ENCODE measurements at places on chromosomes 4 and X.

DNA sequence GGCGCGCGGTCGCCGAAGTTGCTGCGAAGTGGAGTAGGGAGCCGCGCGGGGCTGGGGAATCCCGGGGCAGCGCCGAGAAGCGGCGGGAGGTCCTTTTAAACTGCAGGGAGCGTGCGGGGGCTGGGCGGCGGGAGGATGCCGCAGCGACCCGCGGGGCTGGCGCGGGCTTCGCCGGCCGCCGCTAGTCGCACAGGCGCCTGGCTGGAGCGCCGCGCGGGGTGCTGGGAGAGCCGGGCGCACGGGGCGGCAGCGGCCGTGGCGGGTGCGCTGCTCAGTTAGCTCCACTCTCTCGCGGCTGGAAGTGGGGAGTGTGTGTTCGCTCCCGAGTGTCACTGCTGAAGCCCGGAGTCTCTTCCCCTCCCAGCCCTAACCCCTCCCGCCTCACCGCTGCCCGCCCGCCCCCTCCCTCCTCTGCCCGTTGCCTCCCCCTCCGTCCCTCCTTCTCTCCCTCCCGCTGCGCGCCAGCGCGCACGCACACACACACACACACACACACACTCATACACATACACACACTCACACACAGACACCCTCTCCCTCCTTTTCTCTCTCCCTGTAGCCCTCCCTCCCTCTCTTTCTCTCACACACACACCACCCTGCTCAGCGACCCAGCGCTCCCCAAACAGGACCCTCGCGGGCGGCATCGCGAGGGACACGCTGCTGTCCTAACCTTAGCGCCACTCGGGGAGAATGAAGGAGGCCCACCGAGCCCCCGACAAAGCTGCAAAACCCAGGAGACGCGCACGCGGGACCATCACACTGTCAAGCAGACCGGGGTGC is at the start of gene NDNF:
Gene NDNF, minus strand, starts transcription at position 312 of the 780 bp plus-strand sequence. CDS start 26,698 bp downstream, outside the sequence.
- DNase-seq, result no peak

DNA sequence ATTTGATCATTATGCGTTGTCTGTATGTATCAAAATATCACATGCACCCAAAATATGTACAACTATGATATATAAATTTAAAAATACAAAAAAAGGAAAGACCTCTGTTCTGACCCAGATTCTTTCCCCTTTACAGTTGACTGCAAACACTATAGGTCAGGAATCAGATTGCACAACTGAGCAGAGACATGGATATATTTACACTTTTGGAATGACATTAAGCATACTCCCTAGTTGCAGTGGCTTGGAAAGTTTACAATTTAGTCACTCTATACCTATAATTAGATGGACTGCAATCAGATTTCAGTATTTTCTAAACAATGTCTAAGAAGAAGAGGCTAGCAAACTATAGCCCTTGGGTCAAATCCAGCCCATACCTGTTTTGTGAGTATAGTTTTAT is 98.5 kb upstream of the INPP4B start:
- DNase-seq, result no peak

DNA sequence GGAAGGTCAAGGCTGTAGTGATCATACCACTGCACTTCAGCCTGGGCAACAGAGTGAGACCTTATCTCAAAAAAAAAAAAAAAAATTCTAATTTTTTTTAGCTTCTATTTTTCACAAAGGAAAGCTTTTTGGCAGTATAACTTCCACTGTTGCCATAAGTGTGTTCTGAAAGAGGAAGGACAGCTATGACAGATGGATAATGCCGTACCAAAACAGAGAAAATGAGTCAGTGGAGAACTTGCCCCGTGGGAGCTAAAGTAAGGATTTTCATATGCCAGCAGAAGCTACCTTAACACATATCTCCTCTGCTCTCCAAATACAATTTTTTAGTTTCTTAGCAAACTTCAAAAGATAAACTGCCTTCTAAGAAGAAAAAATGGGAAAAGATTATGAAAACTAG is 43.7 kb downstream of the RPS3A start:
- no peak for DNase-seq

DNA sequence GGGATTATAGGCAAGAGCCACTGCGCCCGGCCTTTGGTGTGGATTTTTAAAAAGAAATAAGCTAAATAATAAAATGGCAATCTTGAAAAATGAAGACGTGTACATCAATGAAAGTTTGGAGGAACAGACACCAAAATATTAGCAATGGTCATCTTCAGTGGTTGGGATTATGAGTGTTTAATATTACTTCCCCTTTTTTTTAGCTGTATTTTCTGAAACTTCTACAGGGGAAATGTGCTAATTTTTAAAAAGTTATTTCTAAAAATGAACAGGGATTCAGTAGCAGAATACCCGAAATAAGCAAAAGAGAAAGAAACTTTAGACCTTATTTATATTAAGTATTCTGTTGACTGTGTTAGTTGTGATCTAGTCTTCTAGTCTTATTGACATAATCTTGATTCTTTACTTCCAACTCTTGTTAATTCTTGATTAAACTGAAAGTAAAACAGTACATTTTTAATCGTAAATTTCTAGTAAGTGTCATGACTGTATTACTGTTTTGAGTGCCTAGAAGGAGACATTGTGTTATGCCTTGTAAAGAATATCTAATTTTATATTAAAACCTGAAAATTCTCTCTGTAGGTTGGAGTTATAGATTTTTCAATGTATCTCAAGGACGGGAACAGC is 51.3 kb downstream of the RUFY3 start:
- DNase-seq, result no peak

GRCh38 chr4:174522183-174523024 is at the start of gene HPGD:
HPGD (minus strand) TSS chr4:174522488; CDS start chr4:174522451, 37 bp downstream.
- DNase-seq, result no peak

DNA sequence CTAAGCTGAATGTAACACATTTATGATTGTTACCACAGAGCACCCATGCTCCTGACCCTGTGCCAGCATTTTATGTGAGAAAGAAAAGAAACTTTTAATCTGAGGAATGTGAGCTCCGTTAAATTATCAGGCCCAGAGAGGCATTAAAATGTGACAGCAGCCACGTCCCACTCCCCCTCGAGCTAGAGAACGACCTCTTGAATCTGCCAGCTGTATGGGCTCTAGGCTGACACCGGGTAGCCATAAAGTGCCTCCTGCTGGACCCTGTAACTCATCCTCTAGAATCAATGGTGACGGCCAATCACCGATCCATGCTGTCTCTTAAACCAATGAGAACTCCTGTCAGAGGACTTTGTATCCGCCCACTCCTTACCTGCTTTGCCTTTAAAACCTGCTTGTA is 110.2 kb upstream of the ADRA2C start:
- DNase-seq, result no peak

DNA sequence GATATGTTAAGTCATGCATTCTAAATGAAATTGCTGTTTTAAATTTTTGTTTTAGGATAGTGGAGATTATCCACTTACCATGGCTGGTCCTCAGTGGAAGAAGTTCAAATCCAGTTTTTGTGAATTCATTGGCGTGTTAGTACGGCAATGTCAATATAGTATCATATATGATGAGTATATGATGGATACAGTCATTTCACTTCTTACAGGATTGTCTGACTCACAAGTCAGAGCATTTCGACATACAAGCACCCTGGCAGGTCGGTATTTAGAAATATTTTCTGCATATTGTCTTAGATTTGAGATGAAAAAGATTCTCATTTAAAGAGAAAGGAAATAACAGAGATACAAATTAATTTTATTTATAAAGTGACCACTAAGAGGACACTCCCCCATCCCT is 83.6 kb downstream of the STAG2 start:
- no peak for DNase-seq

DNA sequence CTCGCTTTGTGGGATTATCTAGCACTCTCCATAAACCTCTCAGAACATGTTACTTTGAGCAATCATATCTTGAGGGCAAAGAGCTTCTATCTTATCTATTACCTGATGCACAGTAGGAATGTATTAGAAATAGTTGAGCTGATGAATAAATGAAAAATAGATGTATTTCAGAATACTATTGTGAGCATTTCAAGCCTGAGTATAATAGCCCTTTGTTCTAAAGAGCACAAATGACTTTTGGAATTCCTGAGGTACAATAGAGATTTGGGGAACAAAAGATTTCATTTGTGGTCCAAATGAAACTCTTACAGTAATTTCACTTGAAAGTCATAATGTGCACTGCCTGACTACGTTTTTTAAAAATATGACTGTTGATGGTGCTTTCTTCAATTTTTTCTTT is 159.5 kb downstream of the UGT8 start:
- no peak for DNase-seq

DNA sequence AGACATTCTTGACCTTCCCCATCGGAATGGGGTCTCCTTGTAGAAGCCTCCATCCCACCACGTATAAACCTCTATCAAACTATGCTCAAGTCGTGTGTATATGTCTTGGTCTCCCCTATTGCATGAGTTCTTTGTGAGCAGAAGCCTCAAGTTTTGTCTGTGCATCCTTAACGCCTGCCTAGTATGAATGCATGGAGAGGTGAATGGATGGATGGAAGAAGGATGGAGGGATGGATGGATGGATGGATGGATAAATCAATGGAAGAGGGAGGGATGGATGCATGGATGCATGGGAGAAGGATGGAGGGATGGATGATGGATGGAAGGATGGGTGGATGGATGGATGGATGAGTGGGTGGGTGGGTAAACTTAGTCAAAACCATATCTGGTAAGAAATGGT is 17.0 kb upstream of the CCKAR start:
- DNase-seq, result no peak

DNA sequence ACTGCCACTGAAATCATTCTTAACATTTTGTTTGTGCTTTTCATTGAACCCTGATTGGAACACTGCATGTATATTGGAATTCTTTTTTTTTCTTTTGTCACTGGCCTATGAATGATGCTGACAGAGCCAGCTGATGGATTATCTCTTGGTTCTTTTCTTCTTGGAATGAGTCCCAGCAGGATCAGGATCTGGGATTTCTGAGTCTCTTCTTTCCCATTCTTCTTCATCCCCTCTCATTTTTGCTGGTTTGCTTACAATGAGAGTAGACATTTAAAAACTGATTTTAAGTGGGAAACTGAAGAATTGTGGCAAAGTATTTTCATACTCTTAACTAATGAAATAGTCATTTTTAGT is 9.0 kb downstream of the DCUN1D4 start:
- DNase-seq, result no peak

DNA sequence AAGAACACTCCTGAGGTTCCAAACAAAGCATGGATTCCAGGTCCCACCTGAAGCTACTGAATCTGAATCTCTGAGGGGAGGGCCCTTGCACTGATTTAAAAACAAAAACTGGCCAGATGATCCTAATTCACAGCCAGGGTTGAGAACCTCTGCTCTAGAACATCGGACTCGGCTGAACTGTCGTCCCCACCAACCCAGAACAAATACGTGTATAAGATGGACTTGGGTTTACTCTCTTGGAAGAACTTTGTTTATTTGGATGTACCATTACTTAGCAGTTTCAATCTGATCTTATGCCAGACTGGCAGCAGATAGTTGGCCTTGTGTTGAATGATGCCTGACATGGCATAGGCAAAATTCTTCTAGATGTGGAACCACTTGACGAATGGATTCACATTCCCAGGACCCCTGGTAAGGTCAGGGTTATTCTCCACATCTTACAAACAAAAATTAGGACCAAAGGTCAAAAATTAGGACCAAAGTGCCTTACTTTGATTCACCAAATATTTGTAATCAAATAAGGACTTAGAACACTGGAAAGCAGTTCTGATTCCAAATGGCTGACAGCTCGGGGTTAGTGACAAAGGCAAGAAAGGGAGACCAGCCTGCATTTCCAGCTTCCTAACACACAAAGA is 29.0 kb downstream of the CHST7 start:
- no peak for DNase-seq

DNA sequence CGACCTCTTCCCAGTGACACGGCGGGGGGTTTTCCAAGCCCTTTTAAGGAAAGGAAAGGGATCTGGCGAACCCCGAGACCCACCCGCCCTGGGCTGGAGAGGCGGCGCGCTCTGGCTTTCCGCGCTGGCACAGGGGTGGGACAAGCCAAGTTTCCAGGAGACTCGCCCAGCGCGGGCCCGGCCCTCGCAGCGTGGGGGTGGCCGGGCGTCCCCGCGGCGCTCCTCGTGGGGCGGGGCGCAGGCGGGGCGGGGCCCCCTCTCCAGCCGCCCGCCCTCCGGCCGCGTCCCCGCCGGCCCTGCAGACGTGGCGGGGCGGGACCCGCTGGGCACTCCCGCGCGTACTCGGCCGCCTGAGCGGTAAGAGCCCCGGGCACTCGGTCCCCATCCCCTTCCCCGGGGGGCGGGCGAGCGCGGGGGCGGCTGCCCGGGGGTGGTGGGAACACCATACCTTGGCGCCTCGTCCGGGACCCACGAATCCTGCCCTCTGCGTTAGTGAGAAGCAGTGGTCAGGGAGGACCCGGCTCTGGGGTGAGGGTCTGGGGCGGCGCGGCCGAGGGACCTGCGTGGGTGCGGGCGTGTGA is at the start of gene FAM114A1:
Gene FAM114A1, plus strand, starts transcription at position 329 of the 581 bp plus-strand sequence. CDS start 10,273 bp downstream, outside the sequence.
- DNase-seq, result peak; percentile 61

DNA sequence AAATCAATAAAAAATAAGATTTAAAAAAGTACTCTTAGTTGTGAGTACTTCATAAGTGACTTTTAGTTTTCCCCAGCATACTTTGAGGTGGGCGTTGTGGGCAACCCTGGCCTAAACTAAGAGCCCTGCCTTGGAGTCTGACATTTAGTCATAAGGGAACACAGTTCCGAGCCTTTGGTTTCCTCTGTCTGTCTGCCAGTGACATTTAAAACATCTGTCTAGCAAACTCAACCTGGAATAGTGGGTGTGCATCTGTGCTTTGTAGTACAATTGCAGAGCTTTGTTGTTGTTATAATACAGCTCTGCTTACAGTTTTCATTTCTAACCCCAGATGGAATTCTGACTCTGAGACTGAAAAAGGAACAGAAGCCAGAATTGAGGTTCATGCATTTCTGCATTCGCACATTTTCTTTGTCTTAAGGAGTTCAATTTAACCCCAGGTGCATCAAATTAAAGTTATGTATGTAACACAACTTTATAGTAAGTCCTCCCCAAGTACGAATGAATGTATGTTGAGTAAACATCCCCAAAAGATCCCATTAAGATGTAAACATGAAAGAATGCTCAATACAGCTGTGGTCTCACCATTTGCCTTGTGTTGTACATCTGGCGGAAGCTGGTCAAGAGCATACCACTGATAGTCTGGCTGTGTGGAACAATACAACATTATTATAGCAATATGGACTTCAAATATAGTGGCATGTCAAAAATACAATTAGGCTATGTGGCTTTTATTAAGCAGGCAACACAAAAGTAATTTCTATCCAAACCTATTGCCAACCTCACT is 25.9 kb downstream of the TNIP3 start:
- no peak for DNase-seq

- DNase-seq, result peak; percentile 68
Measured at GRCh38 chrX:12974796-12975669, at the start of gene TMSB4X. TMSB4X (plus strand) TSS chrX:12975110.

DNA sequence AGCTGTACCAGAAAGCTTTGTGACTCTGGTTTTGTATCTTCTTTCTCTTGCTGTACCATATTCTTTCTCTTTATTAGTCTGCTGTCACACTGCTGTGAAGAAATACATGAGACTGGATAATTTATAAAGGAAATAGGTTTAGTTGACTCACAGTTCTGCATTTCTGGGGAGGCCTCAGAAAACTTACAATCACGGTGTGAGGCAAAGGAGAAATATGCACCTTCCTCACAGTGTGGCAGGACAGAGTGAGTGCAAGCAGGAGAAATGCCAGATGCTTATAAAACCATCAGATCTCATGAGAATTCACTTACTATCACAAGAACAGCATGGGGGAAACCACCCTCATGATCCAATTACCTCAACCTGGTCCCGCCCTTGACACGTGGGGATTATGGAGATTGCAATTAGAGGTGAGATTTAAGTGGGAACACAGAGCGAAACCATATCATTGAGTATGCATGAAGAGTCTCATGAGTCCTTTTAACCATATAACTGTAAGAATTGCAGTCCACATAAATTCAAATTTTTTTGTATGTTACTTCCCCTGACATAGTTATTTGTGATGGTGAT is 67.4 kb upstream of the INPP4B start:
- no peak for DNase-seq

GRCh38 chr4:107246761-107247160 is 210.6 kb upstream of the DKK2 start:
- DNase-seq, result no peak
